Choroid plexus epithelial cell (primary cell): ENCODE measurements at places on chromosomes 3 and 15.

- DNase-seq, result no peak
These were observed 89.7 kb upstream of the COL8A1 start for GRCh38 chr3:99548674-99549073.

GRCh38 chr3:13095408-13095937 is 22.2 kb upstream of the IQSEC1 start:
- DNase-seq, result no peak

DNA sequence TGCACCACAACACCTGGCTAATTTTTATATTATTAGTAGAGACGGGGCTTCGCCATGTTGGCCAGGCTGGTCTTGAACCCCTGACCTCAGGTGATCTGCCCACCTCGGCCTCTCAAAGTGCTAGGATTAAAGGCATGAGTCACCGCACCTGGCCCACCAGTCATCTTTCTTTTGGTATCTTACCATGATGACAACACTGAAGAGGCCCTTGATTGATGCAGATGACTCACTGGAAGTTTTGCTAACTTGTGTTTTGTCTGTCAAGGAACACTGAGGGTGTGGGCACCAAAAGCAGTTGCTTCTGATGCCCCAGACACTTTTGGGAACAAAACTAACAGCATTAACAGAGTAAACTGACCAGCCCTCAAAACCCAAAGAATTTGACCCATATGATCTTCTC is 88.3 kb downstream of the MYO5A start:
- DNase-seq, result no peak

- no peak for DNase-seq
These were observed 6.1 kb downstream of the TBC1D21 start for GRCh38 chr15:73879426-73879825.

DNA sequence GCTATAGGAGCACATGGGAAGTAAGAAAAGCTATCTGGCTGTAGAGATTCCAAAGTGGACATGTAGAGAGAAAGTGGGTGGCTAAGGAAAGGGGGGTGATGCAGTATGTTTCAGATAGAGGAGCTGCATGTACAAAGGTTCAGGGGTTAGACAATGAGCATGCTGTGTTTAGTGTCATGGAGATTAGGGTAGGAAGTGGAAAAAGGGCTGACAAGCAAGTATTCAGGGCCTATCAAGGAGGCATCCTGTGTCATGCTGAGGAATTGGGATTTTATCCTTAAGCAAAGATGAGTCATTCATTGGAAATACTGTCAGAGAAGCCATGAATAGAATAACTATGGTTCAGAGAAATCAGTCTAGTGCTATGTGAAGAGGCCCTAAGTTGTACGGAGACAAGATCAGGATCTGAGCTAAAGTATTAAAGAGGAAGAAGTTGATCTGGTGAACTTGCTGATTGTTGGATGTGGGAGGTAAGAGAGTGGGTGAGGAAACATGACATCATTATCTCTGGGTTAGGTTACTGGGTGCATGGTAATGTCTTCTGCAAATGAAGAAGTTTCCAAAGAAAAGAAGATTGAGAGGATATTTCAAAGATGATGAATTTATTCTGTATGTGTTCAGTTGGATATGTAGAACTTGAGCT is 176.7 kb upstream of the GOLIM4 start:
- DNase-seq, result peak; percentile 4

DNA sequence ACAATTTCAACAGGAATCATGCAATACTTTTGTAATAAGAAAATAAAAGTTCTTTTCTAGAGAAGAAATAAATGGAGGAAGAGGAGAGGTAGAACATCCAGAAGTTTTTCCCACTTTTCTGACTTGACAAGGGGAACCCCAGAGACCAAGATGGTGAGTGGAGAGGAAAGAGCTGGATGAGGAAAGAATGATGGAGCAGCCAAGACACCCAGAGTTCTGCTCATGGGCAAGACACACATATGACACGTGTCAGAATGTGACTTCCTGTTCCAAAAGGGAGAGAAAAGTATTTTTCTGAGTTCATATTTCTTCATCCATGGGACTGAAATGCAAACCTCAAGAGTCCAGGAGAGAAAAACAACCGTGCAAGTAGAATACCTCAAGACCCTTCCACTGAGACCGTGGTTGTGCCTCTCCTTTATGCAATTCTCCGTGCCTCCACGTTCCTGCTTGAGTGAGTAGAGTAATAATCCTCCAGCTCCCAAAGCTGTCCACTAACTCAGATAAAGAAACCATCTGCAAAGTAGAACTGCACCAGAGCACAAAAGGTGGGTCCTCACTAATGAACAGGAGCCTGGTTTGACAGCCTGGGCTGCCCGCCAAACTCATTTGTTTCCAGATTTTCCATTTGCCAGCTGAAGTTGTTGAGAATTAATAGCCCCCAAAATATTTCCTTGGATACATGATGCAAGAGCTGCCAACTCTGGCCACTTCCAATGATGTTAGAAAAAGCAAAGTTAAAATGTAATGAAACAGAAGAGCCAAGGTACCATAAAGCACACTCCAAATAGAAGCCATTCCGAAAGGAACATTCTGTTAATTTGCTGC is 272.6 kb upstream of the IGF1R start:
- DNase-seq, result no peak

- no peak for DNase-seq
These were observed 29.3 kb upstream of the CPNE4 start for GRCh38 chr3:132064114-132064513.

DNA sequence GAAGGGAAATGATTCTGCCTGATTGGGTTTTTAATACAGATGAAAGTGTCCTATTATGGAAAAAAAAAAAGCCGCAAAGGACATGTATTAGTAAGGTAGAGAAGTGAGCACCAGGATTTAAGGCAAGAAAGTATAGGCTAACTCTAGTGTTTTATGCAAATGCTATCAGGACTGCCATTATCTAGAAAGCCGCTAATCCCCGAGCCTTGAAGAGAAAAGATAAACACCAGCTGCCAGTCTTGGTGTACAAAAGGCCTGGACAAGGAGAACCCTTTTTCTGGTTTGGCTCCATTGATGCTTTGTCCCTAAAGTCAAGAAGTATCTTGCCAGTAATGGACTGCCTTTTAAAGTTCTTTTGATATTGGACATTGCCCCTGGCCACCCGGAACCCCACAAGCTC is 8.6 kb upstream of the TRIM59 start:
- no peak for DNase-seq

DNA sequence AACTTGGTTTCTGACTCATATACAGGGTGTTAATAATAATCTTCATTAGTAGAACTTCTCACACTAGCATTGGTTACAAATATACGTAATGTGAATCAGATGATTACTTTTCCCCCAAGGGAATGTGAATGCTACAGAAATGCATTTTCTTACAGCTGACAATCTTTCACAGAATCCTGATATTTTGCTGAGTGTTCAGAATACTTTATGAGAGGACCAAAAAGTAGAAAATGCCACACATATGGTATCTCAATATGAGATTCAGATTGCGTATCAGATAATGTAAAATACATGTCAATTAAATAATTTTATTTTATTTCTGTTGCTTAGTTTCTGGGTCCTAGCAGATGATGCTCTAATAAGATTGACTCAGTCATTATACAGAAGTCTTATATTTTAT is 979.9 kb upstream of the GBE1 start:
- no peak for DNase-seq

DNA sequence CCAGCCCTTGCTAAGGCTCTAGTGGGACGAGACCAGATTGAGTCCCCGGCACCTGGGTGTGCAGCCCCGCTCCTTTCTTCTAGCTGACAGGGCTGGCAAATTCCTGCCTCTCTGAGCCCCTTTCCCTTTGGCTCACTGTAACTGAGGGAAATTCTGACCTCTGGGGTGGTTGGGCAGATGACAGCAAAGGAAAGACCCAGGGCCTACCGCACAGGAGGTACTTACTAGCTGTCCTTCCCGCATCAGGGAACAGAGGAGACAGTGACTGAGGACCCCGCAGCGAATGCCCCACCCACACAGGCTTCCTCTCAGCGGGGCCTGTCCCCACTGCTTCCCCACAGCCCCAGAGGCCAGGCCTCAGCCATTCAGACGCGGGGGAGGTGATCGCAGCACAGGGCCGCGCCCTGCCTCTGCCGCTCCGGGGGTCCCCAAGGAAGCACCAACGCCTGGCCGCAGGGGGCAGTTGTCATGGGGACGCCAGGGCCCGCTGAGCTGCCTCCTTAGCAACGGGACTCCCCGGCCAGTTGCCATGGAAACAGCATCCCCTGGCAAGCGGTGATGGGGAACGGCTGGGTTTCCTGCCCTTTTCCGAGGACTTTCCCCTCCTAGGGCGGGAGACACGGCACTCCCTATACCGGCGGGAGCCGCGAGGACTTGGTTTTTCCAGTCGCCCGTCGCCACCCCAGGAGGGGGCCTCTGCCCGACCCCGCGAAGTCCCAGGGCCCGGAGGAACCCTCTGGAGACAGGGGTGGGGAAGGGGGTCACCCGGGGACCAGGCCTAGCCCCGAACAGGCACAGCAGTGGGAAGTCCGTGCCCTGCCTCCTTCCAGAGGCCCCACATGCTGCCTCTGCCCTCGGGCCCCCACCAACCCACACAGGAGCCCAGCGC is 50.1 kb downstream of the HCN4 start:
- DNase-seq, result peak; percentile 41

DNA sequence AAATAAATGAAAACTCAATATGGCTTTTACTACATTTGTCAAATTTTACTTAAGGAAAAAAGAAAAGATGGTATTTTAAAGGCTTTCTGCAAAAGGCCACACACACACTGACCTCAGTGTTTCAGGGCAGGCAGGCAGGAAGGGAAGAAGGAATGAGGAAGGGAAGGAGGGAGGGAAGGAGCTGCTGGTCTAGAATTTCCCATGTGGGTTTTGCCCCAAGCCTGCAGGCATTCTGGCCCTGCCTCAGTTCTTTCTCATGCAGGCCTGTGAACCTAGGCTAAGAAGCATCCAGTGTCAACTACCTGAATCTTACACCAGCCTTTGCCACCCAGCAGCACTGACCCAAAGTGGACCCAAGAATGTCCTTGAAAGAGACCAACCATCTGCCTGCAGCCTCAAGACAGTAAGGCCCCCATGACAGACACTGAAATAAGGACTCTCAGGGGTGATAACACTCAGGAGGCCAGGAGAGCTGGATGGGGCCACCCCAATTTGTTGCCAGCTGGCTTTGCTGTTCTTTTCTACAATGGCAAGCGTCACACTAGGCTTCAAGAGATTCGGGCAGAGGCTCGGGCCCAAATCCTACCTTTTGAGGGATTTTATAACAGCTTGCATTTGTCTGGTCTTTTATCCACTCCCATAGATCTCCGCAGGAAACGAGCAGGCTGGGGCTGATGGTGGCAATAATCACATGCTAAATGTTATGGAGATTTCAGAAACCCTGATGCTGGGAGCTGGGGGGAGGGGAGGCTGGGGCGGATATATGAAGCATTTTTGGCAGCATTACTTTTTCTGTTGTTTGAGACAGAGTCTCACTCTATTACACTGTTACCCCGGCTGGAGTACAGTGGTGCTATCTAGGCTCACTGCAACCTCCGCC is 51.4 kb downstream of the XXYLT1 start:
- no peak for DNase-seq

- DNase-seq, result peak; percentile 14
These were observed 4.9 kb downstream of the CALML4 start for GRCh38 chr15:68200016-68200861.

GRCh38 chr3:71927505-71928066 is 142.6 kb upstream of the PROK2 start:
- no peak for DNase-seq

GRCh38 chr3:39150803-39151631 is 2.4 kb downstream of the CSRNP1 start:
- DNase-seq, result peak; percentile 97

DNA sequence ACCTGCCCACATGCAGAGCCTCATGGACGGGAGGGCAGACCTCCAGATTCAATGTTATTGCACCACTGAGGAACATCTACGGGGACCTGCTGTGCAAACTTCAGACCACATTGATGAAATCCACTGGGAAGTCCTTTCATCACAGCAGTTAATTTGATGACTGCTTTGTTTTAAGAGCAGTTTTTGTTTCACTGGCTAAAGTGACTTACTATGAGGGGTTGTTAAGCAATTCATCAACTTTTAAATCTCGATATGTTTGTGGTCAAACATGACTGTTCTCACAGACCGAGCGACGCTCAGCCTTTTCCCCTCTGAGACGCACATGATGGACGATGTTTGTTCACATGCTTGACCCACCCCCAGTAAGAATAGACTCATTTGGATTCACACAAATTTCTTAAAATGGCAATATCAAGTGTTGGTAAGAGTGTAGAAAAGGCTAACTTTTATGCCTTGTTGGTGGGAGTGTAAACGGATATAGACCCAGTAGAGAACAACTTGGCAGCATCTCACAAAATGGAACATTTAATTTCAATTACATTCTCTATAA is 35.9 kb upstream of the IREB2 start:
- DNase-seq, result no peak

DNA sequence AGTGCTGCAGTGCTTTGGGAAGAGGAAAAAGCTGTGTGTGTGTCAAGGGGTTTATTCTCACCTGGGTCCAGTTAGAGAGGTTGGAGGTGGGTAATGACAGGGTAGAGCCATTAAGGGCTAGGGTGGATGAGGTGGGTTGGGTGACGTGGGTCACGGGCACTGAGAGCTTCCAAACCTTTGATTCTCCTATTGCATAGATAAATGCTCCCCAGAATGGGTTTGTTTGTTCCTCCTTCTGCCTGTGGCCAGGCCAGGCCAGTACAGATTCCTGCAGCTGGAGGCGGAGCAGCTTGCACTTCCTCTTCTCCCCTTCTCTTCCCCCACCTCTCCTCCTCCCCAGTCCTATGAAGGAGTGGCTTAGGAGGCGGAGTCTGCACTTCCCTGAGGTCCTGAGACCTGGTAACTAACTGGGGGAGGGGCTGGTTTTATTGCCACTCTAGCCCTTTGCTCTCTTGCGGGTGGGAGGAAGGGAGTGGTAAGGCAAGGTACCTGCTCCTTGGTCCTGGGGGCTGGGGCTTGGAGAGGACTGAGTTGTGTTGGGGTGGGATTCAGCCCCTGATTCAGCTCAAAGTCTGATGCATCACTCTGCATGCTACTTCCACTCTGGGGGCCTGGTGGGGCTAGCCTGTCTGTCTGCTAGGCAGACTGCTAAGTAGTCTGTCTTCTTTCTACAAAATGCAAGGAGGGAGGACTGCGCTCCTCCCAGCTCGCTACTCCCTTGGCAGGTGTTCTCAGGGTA is 3.5 kb downstream of the SPINT1 start:
- DNase-seq, result peak; percentile 62

DNA sequence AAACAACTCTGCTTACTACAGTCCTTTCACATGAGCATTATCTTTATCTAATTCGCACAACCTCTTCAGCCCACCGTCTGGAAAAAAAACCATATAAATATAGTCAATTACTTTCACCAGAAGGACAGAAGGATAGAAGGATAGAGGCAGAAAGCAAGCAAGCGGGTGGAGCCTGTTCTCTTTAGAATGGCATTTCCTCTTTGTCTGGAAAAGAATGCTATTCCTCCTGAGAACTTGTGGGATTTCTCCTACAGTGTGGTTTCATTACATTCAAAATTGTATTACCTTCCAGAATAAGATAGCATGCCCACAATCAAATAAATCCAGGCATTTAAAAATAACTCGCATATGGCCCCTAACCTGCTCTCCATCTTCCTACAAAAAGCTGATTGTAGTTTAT is 23.1 kb downstream of the SLC30A4 start:
- peak; percentile 30 for DNase-seq

- no peak for DNase-seq
These were observed 38.9 kb downstream of the LDHAL6B start for GRCh38 chr15:59245559-59245958.

- no peak for DNase-seq
These were observed 52.8 kb downstream of the ITGA11 start for GRCh38 chr15:68379058-68379758.
